ENCODE measurements at places on chromosomes 5 and 9. TPM values are rescaled to one million over a fixed set of nuclear protein-coding genes. Genes with fewer than 3 reads are reported as not detected.
A peak's percentile ranks its signal among the peaks of the same experiment; 100 is the strongest.

DNA sequence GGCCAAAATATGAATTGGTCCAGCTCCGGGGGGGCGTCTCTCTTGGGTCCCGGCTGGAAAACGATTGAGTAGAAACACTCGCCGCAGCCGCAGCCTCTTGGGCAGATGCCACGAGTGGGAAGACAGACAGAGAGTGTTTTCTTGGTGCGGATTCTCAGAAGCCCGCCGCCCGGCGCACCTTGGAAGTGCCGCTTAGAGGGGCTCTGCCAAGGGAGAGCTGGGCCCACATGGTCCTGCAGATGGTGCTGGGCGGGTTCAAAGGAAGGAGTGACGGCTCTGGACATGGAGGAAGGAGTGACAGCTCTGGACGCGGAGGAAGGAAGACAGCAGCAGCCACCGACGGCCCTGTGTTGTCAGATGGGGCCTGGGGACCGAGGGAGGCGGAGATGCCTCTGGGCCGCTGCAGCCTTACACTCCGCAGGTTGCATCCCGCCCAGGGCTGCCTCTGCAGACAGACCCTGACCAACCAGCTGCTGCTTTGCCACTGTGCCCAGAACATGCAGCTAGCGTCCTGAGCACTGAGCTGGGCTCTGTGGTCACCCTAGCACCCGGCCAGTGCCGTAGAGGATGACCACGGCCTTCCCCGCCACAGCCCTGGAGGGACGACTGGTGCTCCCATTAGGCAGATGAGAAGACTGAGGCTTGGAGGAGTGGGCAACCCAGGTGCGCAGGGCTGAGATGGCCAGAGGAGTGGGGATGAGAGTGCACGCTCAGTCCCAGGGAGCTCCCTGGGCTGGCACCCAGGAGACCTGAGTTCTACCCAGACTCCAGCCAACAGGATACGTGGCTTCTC is 20.8 kb upstream of the QRFP start:
- no peak for DNase-seq

- DNase-seq = peak; percentile 90
Observed at GRCh38 chr9:34547960-34548611, 25.3 kb upstream of the ENHO start.

DNA sequence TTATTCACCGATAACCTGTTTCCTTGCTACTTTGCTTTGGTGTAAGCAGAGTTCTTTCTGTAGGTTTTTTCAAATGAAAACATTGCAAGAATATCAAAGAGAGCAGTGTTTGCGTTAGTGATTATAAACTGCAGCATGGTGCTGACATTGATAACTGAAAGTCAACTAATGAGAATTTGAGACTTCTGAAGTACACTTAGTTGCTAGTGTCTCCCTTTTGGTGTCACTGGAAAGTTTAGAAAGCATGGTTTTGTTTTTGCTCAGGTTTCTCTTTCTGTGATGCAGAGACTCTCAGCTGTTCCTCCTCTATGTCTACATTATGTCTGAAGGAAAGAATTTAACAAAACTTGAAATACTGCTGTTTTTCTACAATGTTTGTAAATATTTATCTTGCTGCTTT is 80.2 kb upstream of the ZNF169 start:
- DNase-seq = no peak

GRCh38 chr9:2788919-2789318 is 55.0 kb downstream of the PUM3 start:
- DNase-seq = no peak

The IFNE gene
- total RNA-seq = not detected

Data from osteocyte (in vitro differentiated cells).